ENCODE measurements at places on chromosomes 13 and 19.

DNA sequence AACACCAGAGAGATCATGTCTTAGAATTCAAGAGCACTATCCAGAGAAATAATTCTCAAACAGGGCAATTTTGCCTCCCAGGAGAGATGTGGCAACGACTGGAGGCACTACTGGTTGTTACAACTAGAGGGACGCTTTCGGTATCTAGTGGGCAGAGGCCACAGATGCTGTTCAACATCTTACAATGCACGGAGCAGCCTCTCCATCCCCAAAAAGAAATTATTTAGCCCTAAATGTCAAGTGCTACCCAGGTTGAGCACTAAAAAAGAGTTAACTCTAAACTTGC is 78.6 kb downstream of the ABCC4 start:
- DNase-seq, result no peak

GRCh38 chr19:16374436-16374835 is 49.8 kb downstream of the KLF2 start:
- DNase-seq, result no peak

- DNase-seq, result no peak
Measured at GRCh38 chr13:39408512-39408911, 194.5 kb downstream of the LHFPL6 start.

DNA sequence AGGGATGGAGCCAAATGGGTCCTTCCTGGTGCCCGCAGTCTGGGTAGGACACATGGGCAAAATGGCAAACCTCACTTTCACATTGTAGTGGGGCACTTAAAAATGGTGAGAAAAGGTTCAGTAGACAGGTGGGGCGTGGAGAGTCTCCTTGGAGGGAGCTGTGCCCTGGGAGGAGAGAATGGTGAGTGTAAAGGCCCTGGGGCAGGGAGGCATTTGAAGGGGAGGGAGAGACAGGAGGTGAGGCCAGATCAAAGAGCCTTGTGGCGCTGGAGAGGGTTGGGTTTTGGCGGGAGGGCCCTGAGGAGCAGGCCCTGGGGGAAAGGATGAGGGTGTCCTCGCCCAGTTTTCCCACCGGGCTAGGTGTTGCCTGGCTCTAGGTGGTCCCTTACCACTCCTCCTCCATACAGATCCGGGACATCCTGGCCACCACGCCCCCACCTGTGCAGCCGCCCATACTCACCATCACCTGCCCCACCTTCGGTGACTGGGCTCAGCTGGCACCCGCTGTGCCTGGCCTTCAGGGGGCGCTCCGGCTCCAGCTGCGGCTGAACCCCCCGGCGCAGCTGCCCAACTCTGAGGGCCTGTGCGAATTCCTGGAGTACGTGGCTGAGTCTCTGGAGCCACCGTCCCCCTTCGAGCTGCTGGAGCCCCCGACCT is 6.3 kb downstream of the MAP1S start:
- no peak for DNase-seq

Measured in renal cortical epithelial cell (primary cell).